ENCODE measurements at places on chromosomes 7 and 10.

- peak; percentile 84 for DNase-seq
These were observed 53.9 kb upstream of the CREB5 start for GRCh38 chr7:28358423-28358868.

GRCh38 chr10:12348870-12349628 is at the start of gene CAMK1D:
Gene CAMK1D, plus strand, starts transcription at chr10:12349547.
- peak; percentile 71 for DNase-seq

DNA sequence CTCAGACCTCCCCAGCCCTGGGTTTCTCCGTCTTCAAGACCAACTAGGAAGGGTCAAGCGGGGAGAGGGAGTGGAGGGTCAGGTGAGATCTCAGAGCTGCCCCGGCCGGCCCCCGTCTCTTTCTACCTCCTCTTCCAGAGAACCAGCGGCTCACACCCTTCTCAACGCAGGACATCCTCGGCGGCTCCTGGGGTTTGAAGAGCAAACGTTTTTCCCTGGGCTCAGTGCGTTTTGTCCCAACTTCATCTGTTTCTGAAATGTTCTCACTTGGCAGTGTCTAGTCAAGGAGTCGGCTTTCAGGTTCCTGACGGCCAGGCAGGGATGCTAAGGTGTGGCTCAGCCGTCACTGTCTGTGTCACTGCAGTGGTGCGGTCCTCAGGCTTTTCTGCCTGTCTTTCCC is 416.4 kb upstream of the FOXK1 start:
- DNase-seq: no peak

DNA sequence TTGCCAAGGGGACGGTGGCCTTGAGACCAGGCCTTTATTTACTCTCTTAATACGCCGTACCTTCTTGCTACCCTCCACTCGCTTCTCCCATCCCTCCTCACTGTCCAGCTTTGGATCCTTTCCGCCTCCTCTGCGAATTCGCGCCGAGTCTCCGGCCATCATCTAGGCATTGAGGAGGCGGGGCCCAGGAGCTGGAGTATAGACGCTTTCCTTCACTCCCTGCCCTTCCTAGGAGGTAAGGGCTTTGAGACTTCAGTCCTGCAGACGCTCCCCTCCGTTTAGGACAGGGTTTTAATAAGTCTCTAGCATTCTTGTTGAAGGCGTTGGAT is 538 bp downstream of the TFAM start:
- DNase-seq: peak; percentile 21

Measured in fibroblast of skin of right quadriceps (primary cell).